ENCODE measurements at places on chromosomes 7 and 10.

DNA sequence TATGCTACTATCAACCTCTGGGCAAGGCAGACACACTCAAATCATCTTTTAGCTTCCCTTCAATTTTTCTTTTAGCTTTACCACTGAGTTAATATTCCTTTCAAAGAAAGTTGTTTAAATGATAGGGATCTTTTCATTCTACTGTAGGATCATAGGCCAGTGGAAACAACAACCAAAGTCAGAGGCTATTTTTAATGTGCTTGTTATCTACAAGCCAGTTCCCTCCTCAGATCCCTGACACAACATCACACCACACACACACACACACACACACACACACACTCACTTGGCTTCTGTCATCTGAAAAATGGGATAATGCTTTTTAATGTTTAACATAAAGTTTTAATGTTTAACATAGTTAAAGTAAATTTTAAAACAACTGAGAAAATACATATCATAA, 106.7 kb upstream of the CAV2 start:
- DNase-seq = no peak

DNA sequence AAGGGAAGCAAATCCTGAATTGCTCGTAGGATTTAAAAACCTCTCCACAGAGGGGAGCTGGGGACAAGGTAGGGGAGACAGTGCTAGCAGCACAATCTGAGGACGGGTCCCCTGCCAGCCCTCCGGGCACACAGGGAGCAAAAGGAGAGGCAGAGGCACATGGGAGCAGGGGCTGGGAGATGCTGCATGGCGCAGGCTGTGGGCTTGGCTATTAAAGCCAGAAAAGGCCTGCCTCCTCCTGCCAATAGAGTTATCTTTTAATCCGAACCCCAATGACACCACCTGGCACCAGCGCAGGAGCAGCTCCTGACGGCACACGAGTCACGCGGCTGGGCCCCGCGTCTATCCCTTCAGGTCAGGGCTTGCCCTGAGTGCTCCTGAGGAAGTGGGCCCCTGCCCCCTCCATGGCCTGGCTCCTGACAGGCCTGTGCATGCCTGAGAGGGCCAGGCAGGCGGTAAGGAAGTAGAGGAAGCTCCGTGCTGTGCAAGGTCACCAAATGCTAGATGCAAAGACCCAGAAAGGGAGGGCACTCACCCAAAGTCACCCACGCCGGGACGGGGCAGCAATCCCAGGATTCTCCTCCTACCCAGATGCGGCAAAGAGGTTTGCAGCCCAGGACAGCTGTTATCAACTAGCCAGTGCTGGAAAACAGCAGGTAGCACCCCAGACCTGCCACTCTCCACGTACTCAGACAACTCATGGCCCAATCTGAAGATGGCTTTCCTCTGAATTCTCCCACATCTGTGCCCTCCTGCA, 28.1 kb downstream of the DLG5 start:
- DNase-seq = no peak

- no peak for DNase-seq
Measured at GRCh38 chr7:84249656-84250055, 55.1 kb upstream of the SEMA3A start.

DNA sequence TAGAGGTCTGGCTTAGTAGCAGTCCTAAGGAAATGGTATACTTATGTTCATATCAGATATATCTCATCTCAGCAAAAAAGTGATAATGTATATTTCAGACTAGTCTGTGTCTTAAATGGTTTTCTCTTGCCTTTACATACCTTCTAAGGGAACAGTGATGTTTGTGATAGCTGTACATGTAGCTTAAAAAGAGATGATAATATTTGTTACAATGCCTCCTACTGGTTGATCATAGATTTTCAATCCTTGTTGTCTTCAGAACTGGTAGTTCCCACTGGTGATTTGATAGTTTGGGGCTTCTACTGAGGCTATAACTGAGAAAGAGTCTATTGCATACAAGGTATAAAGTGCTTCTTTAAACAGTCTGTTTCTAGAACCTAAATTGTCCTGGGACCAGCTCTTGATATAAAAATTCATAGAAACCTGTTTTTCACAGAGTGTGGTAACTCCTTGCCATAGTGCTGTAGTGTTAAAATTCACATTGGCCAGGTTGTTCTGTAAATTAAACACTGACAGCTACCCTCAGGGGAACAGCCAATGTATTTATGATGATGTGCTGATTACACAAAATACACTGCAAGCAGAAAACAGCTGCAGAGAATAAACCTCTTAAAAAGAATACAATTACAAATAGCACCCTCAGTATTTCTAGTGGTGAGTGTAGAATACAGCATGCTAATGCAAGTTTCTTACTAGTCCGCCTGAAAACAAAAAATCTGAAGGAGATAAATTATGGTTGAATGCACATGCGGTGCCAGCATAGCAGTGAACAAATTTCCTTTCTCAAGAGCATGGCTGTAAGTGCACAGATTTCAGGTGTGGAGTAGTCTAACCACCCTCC, 90.3 kb downstream of the BTRC start:
- no peak for DNase-seq

GRCh38 chr7:2028733-2029132, 204.0 kb downstream of the MAD1L1 start:
- DNase-seq = no peak

- DNase-seq = no peak
Measured at GRCh38 chr10:130635528-130635927, 499.3 kb downstream of the GLRX3 start.

GRCh38 chr10:218798-219197, 83.5 kb downstream of the ZMYND11 start:
- no peak for DNase-seq

GRCh38 chr10:114550756-114551635, 107.1 kb downstream of the ABLIM1 start:
- DNase-seq = no peak

DNA sequence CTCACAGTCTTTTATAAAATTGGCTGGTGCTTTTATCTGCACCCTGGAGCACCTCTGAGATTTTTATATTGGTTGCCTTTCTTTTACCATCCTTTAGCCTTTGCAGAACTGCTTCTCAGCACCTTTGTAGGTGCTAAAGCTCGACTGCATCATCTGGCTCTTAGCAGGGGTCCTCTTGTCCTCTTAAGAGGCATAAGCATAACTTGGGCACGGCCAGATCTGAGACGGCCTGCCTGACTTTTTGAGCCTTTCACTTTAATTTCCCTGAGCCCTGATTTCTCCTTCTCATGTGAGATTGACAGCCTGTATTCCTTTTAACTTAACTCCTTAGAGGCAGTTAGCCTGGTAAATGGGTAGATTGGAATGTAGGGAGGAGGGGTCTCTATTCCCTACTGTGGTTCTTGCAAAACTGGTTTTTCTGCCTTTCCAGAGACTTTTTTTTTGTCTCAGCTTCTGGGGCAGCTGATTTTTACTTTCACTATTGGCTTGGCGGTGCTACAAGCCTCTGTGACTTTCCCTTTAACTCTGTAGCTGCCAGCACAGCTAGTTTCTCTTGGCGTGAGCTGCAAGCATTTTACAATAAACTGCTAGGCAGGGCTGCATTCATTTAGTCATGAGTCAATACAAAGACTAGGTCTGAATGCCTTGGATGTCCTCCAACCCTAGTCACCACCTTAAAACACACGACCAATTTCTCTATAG, 24.0 kb downstream of the ZPBP start:
- no peak for DNase-seq

DNA sequence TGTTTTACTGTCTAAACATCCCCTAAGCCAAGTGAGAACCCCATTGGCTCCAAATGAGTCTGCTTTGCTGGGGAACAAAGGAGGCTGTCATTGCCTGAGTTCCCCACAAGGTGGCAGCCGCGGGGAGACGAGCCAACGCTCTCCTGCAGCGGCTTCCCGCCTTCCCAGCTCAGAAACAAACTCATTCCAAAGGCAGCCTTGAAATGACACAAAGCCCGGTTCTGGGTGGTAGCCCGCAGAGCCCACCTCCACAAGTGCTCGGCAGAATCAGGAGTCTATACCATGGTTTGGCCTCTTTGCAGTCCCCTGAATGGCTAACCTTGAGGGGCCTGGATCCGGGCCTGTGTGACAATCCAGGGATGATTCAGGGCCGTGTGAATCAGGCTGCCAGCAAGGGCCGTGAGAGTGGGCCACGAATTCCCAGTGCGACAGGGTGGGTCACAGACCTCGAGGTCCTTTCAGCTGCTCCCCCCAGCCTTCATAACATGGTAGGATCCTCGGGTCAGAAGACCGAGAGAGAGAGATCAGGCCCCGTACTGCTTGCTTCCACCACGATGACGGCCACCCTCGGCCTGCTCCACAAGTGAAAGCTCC, 79.7 kb downstream of the DLG5 start:
- no peak for DNase-seq

- no peak for DNase-seq
Measured at GRCh38 chr10:26792758-26793495, 67.8 kb downstream of the ABI1 start.

DNA sequence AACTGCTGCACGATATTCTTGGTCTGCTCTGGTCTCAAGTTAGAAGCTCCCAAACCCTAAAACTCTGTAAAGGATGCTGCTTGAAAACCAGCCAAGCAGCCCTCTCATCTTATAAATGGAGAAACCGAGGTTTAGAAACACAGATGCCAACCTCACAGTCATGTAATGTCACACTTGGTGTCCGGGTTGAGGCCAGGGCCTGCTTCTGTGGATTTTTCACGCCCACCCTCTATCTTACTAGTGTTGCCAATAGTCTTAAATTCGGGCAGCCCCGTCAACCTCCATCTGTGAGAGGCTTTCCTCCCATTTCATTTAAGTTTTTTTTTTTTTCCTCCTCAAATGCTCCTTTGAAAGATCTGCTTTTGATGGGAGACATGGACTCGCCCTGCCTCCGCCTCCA, 28.9 kb downstream of the PLPP4 start:
- no peak for DNase-seq

- DNase-seq = no peak
Measured at GRCh38 chr10:119283387-119283786, 76.0 kb downstream of the GRK5 start.

- no peak for DNase-seq
Measured at GRCh38 chr10:130814610-130815009, 496.9 kb downstream of the TCERG1L start.

DNA sequence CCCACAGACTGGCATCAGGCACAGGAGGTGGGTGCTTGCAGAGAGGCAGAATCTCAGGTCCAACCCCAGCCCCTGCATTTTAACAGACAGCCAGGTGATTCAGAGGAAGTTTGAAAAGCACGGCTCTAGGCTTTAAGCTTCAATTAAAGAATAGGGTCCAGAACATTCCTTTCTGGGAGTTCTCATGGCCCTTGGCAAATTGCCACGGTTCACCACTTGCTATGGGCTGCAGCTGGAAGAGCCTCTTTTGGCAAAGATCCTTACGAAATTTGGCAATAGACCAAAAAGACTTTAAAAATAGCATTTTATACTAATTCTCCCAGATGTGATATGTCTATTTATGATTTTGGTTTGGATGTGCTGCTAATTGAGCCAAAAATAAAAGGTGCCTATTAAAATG, 148.1 kb downstream of the ITGA8 start:
- DNase-seq = peak; percentile 60

- DNase-seq = no peak
Measured at GRCh38 chr10:72954596-72955554, at the start of gene PLA2G12B. Gene PLA2G12B, minus strand, starts transcription at chr10:72954806. Its CDS starts 121 bp downstream, at chr10:72954685.

- DNase-seq = no peak
Measured at GRCh38 chr10:128908499-128908898, 558.5 kb upstream of the MGMT start.

- no peak for DNase-seq
Measured at GRCh38 chr10:13397052-13397451, 49.0 kb upstream of the SEPHS1 start.

- DNase-seq = no peak
Measured at GRCh38 chr7:8627325-8627724, 193.9 kb downstream of the NXPH1 start.

DNA sequence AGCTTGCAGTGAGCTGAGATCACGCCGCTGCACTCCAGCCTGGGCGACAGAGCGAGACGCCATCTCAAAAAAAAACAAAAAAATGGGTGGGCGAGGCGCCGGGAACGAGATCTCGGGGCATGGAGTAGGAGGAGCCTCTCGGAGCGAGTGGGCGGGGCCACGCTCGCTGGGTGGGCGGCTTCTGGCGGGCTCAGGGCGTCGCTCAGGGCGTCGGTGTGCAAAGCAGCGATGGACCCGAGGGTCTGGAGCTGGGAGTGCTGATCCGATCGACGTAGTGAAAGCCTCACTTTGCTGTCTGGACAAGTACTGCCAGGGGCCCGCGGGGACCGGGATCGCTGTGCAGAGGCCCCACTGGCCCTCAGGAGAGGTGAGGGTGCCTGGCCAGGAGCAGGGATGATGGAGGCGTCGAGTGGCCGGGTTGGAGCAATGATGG, 22.6 kb upstream of the AMZ1 start:
- DNase-seq = no peak

DNA sequence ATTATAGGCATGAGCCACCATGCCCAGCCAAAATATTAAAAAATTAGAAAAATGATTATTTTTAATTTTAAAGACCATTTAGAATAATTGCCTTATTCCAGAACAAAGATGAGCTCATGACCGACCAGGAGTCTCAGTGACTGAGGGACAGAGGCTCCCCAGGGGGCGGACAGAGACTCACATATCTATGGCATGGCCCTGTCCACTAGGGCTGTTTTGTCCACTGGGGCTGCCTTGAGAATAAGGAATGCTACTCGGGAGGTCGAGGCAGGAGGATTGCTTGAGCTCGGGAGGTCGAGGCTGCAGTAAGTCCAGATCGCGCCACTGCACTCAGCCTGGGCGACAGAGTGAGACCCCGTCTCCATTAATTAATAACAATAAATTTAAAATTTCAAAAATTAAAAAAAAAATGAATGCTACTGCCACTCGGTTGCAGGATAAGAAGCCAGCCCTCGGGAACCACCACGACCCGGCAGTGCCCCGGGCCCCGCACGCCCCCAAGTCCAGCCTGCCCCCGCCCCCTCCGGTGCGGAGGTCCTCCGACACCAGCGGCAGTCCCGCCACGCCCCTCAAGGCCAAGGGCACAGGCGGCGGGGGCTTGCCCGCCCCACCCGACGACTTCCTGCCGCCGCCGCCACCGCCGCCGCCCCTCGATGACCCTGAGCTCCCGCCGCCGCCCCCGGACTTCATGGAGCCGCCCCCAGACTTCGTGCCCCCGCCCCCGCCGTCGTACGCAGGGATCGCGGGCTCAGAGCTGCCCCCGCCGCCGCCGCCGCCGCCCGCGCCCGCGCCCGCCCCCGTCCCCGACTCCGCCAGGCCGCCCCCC, 128.6 kb downstream of the APBB1IP start:
- no peak for DNase-seq

- DNase-seq = no peak
Measured at GRCh38 chr10:70985824-70986622, 97.7 kb upstream of the PCBD1 start.

DNA sequence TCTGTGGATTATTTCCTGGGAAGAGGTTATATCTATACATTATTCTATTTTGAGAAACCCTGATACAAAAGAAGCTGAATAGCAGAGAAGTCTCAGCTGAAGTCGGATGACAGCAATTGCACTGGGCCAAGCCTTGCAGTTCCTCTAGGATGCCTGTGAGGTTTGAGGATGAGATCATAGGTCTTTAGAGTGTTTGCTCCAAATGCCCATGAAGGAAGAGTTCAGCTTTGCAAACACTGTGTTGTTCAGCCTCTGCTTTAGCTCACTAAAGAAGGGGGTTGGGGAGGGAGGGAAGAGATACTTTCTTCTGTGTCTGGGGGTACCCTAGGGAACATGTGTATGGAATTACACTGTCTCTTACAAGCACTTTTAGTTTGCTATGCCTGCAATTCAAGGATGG, 282.5 kb upstream of the NRP1 start:
- no peak for DNase-seq

- DNase-seq = no peak
Measured at GRCh38 chr10:94402843-94403379, 570 bp downstream of the TBC1D12 start.

Measured in brain pericyte (primary cell).